SJCRH30 (cell line): ENCODE measurements at places on chromosomes 1 and 21. TPM values are rescaled to one million over a fixed set of nuclear protein-coding genes. Genes with fewer than 3 reads are reported as not detected.

DNA sequence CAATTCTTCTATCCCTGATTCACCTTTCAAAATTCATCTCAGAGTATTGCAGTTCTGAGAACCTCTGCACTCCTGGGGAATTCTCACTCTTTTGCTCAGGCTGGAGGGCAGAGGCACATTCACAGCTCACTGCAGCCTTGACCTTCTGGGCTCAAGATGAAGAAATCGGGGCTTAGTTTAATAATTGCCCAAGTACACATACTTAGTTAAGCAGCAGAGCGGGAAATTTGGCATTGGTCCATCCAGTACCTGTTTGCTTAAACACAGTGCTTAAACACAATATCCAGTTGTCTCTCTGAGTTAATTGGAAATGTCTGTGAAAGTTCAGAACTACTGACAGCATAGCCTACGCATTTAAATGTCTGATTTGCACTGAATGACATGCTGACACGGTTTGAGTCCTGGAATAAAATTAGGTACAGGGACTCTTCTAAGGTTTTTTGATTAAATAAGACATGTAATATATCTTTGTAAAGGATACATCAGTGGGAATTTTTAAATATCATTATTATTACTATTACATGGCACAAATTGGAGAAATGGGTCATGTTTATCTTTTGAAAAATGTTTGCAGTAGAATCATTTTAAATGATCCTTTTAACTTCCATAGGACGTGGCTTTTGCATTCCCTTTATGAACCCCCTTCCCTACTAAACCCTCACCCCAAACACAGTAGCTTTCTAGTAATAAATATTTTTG is 337.4 kb downstream of the SRGAP2C start:
- DNase-seq = no peak

- DNase-seq = peak; percentile 86
Measured at GRCh38 chr1:15411593-15412137, 2.0 kb downstream of the EFHD2 start.

GRCh38 chr1:237482777-237483176 is 407.9 kb downstream of the ZP4 start:
- no peak for DNase-seq

DNA sequence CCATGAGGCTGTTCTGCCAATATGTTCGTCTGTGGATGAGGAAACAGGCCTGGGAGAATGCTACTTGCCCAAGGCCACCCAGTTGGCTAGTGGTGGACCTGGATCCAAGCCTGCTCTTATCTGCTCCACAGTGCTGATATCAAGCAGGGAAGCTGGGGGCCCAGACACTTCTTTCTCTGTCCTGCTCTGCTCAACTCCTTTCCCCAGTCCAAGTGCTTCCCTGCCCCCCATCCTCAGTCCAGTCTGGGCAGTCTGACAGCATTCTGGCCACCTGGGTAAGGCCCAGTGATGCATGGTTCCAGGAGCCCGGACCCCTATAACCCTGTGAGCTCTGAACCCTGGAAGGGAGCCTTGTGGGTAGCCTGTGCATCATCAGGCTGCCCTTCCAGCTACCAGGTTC is 4.2 kb upstream of the PAQR7 start:
- DNase-seq = no peak

DNA sequence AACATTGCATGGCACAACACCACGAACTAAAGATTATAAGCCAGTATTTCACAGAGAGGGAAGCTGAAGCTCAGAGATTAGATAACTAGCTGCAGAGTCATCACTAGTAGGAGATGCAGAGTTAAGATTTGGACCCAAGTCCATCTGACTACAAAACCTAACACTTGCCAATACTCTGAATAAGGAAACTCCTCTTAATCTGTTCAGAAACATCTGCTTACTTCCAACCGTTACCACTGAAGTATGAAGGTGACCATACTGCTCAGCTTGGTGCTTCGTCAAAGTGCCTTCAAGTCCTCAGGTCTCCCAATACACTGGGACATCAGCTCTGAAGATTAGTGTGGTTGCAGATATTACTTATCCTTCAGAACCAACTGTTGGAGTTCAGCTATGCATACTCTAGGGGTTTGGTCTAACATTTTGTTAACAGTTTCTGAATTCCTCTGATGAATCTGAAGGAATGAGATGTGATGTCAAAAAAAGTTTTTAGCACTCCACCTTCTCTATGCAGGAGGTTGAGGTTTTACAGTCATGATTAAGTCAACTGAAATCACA is 179.6 kb downstream of the TPR start:
- no peak for DNase-seq

GRCh38 chr1:229340496-229340895 is 2.4 kb downstream of the CCSAP start:
- no peak for DNase-seq

Gene LCE3E
- not detected in 2 replicates for total RNA-seq
